ENCODE measurements at places on chromosomes 2 and 18.

DNA sequence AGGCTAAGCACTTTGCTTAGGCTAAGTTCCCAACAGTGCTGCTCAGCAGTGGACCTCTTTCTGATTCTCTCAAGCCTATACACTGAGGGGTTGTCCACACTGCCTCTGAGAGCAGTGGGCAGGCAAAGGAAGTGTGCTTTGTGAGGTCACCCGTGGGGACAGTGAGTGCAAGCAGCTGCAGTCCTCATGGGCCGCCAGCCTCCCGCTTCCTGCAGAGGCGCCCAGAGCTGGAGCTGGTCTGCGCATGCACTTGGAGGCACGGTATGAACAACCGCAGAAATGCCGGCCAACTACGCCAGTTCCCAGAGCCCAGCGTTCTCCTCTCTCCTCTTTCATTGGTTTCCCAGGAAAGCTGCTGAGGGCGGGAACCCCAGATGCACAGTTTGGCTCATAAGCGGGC lies 149.5 kb upstream of the DLX2 start:
- DNase-seq = no peak

GRCh38 chr2:8576525-8577167 lies 105.2 kb upstream of the ID2 start:
- DNase-seq = peak; percentile 26

- no peak for DNase-seq
These were observed 30.1 kb downstream of the IGFBP5 start for GRCh38 chr2:216665242-216665641.

DNA sequence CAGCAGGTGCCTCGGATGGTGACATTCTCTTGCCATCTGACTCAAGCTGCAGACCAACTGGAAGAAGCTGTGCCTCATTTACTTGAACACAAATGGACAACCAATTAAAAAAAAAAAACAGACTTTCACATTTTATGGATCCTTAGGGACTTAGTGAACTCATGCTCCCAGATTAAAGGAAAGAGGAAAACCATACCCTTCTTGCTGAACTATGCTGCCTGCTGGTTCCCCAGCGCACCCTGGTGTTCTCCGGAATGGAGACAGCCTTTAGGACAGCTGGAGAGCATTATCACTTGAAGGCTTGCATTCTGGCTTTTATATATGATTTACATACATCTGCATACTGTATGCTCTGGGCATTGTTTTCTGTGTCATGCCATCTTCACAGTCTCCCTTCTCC lies 370.7 kb downstream of the SLC4A3 start:
- no peak for DNase-seq

- no peak for DNase-seq
These were observed 27.4 kb downstream of the ASB18 start for GRCh38 chr2:236236559-236237452.

Measured in stimulated activated CD4-positive, alpha-beta T cell treated with anti-CD3 and anti-CD28 coated beads, Interleukin-2, amount 100 ng/mL, for 48 hours (primary cell).